ENCODE measurements at places on chromosomes 12 and 14.

DNA sequence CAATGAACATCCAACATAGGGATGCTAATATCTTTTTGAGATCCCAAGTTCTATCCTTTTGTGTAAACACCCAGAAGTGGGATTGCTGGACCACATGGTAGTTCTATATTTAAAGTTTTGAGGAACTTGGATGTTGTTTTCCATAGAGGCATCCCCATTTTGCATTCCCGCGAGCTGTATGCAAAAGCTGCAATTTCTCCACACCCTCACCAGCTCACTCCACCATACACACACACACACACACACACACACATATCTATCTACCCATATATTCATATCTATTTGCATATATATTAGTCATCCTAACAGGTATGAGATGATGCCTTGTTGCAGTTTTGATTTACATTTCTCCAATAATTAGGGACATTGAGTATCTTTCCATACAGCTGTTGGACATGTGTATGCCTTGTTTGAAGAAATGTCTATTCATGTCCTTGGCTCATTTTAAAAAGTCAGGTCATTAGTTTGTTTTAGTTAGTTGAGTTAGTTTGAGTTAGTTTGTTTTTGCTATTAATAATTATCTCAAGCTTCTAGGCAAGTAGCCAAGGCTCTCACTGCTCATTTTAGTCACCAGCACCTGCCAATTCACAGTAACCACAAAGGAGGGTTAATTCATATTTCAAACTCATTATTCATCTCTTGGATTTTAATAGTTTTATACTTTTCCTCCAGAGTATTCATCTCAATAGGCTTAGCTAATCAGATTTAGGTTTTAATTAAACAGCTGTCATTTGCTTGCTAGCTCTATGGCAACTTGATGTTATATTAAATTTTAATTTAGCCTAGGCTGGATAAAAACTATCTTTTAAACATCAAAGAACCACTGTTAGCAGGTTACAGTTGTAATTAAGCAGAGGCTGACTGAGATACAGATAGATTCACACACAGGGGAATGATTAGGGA, 1435.9 kb upstream of the TMEM132C start:
- DNase-seq, result no peak

- DNase-seq, result no peak
Observed at GRCh38 chr12:38898001-38898684, 7.2 kb downstream of the CPNE8 start.

- DNase-seq, result peak; percentile 31
Observed at GRCh38 chr14:52314595-52315354, 663 bp downstream of the PTGER2 start.

DNA sequence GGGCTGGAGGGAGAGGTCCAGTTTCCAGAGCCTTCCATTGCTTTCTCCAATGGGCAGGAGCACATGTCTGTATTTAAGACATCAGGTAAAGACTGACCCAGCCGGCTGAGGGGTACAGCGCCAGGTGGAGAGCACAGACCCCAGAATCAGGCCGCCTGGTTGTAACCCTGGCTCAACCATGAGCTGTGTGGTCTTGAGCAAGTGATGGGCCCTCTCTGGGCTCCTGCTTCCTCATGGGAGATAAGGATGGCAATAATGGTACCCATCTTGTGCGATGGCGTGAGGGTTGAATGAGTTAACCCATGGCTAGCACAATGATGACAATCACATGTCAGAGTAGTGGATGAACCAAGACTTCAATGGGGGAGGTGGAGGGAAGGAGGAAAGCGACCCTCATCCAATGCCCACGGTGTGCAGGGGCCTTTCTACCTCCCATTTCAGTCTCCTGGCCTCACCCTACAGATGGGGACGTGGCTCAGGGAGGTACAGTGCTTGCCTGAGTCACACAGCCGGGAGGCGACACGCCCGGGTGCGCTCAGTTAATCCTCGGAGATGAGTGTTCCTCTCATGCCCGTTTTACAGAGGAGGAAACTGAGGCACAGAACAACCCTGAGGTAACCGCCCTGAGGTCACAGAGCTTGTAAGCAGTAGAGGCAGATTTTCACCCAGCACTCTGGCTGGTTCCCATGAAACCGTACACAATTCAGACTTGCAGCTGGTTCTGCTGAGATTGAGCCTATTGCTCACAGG, 163.9 kb downstream of the RBM19 start:
- no peak for DNase-seq

- no peak for DNase-seq
Observed at GRCh38 chr14:63432888-63433552, 110.2 kb downstream of the PPP2R5E start.

GRCh38 chr12:101040936-101041335, 169.1 kb downstream of the SLC5A8 start:
- DNase-seq, result no peak

- DNase-seq, result no peak
Observed at GRCh38 chr14:100802766-100803165, 23.2 kb upstream of the MEG3 start.

DNA sequence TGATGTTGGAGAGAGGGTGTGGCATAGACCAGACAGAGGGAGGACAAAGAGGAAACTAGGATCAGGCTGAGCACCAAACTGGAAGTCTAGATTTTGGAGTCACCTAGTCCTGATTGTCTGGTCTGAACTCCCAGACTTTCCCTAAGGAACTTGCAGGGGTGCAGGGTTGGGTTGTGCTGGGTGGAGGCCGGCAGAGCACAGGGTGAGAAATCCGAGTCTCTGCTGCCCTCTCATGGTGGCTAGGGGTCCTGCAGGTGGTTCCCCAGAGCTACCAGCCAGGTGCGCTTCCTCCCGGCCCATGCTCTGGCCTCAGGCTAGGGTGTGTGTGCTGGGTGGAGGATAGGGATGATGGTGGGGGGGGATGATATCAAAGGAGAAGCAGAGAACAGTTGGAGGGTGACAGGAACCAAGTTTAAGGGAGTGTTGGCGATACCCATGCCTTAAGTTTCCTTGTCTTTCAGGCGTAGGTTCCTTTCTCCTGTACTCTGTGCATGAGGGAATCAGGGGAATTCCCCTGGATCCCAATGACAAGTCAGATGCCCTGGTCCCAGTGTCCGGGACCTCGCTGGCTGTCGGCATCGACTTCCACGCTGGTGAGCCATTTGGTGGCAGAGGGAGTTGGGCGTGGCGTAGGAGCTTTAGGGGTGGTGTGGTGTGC, 33.5 kb upstream of the NXPH4 start:
- DNase-seq, result peak; percentile 68

DNA sequence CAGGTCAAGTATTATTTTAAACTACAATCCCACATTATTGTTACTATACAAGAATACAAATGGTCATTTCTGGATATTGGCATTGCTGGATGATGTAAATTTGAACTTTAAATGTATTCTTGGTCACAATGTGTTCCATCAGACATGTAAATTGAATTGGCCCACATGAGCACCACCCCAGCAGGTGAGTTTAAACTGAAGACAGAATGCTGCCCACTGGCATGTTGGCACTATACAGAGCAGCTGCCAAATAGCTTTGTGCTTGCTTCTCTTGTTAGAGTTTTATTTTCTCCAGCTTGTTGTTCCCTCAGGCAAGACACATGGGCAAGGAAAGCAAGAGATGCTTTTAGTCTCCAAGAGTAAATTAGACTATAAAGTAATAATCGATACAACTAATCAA, 98.6 kb downstream of the C12orf50 start:
- no peak for DNase-seq

GRCh38 chr14:90604356-90604755, 207.5 kb downstream of the CALM1 start:
- no peak for DNase-seq

GRCh38 chr12:113461666-113462065, 10.0 kb downstream of the LHX5 start:
- no peak for DNase-seq

DNA sequence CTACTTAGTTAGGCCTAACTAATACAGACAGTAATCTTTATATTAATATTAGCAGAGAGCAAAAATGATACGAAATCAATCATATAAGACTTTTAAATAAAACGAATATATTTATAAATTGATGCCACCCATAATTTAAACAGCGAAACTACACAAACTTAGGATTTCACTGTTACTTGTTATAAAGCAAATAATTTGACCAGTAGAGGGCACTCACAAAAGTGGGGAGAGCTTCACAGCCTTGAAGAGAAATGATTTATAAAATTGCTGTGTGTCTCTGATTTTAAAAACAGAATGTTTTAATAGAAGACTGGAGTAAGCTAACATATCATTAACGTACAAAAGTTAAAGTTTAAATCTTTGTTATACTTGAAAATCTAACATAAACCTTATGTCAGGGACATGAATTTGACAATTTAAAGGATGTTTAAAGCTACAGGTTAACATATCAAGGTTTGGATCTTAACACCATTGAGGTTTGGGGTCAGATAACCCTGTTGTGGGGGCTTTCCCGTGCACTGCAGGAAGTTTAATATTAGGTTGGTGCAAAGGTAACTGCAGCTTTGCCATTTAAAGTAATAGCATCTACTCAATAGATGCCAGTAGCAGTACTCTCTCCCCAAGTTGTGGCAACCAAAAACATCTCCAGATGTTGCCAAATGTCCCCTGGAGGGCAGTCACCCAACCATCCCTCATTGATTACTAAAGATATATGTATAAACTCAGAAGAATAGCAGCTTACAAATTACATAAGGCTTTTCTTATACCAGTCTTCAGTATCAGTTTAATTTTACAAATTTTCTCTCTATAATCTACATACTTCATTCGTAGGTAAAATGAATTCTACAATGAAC, 9.3 kb downstream of the KRAS start:
- DNase-seq, result no peak

DNA sequence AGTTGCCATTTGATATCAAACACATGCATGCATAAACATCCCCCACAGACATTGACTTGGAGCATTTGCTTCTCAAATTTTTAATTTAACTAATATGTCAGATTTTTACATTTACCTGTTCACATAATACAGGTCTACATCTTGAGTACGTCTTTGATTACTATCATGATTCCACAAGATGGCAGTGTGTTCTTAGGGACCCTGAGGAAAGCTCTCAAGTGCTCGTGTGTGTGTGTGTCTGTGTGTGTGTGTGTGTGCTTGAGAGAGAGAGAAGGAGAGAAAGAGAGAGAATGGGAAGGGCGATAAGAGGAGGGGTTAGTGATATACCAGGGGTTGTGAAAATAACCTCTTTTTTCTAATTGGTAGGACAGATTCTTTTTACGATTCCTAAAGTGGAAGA, 167.1 kb upstream of the OR4E1 start:
- DNase-seq, result no peak

DNA sequence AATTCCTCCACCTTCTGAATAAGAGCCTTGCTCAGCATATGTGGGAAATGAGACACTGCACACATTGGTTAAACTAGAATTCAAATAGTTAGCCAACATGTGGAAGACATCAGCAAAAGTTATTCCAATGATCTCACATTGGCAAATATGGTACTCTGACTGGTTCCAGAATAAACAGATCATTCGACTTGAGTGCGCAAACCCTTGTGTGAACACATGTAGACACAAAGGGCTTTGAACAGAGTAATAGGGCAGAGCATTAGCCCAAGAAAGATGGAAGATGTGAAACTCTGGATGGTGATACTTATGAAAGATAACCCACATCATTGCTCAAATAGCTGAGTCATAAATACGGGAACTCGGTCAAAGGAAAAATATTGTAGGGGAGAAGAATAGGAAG, 1133.4 kb upstream of the SEL1L start:
- DNase-seq, result no peak

DNA sequence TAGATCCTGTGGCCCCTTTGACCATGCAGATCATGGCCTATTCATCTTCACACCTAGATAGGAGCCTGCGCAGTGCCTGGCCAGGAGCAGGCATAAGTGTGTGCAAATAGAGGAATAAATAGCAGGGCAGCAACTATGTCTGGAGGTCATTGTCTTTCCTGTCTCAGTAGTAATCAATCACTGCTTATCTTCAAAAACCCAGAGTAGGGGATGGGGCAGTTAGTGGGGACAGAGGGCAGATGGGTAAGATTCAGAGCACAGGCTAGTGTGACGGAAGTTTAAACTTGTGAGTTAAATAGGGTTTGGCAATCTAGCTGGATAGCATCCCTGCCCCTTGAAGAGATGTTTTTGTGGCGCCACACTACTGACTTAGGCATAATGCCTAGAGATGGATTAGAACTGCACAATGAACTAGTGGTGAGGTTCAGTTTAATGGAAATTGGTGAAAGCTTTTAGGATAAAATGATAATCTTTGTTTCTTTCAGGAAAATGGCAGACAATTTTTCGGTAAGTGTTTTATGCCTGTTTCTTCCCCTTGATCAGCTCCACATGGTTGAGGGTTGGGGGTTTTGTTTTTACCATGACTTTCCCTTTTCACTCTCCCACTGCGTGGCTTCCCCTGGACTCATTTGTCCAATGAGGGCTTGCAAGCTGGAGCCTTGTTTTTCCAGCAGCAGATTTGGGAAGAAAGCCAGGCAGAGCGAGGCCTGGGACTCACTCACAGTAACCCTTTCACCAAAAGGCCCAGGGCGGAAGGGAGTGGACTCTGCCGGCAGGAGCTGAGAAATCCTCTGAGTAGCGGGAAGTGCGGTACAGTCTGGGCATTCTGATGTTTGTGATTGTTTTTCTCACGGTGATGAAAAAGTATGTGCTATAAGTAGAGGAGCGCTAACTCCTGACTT, 8.1 kb downstream of the LGALS3 start:
- no peak for DNase-seq

- DNase-seq, result no peak
Observed at GRCh38 chr14:58362798-58363412, 32.8 kb upstream of the TOMM20L start.

DNA sequence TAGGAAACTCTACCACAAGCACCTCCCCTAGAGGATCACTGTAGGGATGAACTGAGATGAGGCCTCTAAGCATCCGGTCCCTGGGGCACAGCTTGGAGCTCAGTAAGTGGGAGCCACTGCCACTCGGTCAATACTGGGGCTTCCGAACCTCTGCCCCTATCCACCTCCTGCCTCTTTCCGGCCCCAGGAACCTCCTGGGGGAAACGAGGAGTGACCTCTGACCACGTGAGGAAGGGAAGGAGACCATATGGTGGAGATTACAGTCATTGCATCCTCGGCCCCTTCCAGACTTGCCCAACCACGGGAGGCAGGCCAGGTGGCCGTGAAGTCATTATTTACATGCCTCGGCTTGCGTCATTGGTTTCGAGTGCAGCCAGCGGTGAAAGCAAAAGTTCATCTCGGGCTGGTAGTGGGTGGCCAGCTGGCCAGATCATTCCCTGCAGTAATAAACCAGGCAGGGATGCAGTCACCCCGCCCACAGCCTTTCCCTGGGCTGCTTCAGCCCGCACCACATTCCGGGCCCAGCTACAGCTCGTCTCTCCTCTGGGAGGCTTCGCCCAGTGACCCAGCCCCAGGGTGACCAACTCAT, 65.4 kb downstream of the C14orf132 start:
- no peak for DNase-seq

DNA sequence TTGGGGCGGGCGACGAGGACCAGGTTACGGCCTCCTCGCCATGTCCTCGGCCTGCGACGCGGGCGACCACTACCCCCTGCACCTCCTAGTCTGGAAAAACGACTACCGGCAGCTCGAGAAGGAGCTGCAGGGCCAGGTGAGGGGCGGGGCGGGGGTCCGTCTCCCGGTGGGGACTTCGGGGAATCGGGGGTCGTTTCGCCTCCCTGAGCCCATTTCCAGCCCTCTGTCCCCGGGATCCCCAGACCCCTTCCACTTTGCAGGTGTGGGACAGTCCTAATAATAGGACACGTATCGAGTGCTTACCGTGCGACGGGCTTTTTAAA, 380 bp downstream of the ANKRD13A start:
- no peak for DNase-seq

GRCh38 chr12:132341318-132342050, 12.1 kb upstream of the GALNT9 start:
- no peak for DNase-seq

Data from activated T-helper 9 cell treated with anti-CD3 and anti-CD28 coated beads, Interleukin-2, amount 50 U/mL, for 16 hours (primary cell).